ENCODE measurements at places on chromosomes 13 and 19.

DNA sequence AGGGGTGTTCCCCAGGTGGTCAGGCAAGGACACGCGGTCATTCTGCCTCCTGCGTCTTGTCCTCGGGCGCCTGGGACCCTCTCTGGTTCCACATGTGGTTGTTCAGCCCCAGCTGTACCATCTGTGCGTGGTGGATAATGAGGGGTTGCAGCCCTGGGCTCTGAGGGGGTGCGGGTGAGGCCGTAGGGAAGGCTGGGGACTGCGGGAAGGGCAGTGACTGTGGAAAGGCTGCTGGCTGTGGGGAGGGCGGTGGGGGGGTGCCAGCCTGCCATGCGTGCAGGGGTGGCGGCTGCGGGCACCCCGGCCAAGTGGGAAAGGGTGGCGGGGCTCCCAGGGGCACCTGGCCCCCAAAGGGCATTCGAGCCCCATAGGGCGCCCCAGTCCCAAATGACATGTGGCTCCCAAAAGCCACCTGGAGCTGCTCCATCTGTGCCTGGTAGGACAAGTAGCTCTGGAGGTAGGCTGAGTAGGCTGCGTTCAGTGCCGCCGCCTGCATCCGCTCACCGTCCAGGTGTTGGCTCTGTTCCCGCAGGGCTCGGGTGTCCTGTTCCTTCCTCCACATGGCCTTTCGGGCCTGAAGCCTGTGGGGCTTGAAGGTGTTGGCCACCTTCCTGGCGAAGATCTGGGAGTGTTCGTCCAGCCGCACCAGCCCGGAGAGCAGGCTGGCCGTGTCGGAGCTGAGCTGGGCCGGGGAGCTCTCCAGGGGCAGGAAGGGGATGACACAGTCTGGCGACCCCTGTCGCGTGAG lies 15.1 kb downstream of the TICAM1 start:
- no peak for DNase-seq

- DNase-seq = no peak
Observed at GRCh38 chr13:21522130-21522529, 63.0 kb upstream of the ZDHHC20 start.

DNA sequence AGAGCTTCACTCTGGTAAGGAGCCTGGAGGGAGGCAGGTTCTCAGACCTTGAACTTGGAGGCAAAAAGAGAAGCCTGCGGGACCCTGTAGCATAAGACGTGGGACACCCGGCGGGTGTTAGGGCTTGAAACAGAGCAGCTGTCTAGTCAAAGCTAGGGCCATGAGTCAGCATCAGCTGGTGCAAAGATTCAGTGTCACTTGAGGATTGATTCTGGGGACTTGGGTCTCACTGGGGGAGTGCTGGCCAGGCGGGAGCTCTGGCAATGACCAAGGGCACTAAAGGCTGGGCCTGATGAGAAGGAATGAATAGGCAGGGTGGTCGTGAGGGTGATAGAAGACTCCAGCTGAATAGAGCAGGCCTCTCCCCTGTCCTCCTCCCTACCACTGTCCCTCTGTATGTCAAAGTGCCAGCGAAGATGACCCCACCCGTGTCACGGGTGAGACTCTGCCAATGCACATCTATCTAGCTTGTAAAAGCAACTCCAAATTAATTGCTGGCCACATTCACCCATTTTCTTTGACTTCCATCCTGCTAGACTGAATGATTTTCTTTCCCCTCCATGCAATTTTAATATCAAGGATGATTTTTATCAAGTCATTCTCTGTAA lies 97.1 kb downstream of the MBNL2 start:
- no peak for DNase-seq

- DNase-seq = peak; percentile 52
Observed at GRCh38 chr13:74136084-74136658, 2.0 kb upstream of the KLF12 start.

DNA sequence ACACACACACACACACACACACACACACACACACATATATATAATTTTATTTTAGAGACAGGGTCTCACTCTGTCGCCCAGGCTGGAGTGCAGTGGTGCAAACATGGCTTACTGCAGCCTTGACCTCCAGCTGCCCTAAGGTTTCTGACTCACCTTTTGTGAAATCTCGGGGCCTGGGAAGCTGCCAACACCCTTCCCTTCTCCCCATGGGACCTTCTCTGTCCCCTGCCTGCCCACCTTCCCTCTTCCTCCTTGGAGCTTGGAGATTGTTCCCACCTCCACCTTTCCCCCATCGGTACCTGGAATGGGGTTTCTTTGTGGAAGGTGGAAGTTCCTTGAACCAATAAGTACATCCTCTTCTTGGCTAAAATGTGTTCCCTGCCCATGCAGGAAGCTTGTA lies 6.3 kb downstream of the ARRDC5 start:
- DNase-seq = no peak

DNA sequence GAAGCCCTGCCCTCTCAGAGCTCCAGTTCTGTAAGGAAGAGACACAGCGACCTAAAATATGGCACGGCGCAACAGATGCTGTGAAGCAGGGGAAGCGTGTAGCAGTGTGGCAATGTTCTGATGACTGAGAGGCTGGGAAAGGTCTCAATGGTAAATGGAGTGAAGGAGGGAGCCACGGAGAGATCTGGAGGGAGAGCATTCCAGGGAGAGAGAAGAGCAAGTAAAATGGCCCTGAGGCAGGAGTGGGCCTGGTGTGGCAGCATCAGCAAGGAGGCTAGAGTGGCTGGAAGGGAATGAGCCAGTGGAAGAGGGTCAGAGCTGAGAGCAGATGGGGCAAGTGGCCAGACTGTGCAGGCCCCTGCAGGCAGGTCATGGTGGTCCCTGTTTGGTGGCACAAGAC lies 16.4 kb downstream of the RCN3 start:
- no peak for DNase-seq

GRCh38 chr13:112186091-112186490 lies 119.1 kb downstream of the SOX1 start:
- no peak for DNase-seq

DNA sequence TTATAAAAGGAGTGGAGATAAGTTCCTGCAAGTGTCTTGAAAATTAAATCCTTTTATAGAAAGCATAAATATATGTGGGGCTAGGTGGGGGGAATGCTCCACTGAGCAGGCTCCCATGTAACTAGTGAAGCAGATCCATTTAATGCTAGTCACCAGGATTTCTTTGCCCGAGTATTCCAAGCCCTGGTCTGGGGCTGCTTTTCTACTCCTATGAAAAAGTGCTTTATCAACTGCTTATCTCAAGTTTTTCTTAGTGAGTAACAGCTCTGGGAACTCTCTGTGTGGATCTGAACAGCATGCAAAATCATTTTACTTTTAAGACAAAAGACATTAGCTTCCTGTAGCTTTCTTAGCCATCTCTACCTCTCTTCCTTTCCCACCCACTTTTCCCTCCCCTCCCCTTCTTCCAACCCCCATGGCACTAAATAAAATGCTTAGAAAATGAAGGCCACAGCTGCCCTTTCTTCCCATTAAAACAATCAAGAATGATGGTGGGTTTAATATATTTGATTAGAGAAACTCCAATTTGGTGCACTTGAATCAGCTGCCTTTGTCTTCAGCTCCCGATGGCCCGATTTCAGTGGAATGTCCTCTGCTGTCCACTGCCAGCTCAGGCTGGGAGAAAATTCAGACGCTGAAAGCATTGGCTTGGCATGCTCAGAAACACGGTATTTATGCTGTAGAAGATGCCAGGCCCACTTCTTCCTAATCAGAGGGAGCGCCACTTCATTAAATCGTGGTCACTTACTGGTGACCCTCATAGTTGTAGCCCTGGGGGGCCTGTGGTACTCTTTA lies 475.1 kb downstream of the FOXO1 start:
- no peak for DNase-seq

DNA sequence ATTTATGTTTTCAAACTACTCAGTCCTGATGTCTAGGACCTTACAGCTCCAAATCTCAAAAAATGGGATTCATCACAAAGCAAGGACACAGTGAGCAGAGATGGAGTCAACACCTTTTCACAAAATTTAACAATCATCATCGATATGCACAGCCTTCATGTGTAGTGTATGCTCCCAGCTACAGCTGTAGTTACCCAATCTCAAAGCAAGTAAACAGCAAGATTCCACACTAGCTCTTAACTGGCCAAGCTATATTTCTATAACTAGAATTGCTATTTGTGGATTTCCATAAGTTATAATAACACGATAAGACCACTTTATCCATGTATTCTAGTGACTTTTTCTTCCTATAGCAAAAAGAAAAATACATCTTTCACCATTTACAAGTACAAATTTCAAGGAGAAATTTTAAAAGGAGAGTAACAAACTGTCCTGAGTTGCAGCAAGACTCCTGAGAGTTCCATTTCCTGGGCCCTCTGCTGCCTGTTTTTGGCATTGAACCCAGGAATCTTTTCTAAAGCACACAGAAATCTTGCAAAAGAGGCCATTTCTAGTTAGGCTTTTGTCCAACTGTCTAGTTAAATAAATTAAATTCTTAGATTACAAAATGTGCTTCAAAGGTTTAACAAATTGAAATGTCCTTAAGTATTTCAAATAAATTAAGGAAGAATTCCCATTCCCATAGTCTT lies 460.6 kb downstream of the FGF14 start:
- DNase-seq = no peak

GRCh38 chr19:41913538-41914423 lies 14.5 kb downstream of the ERFL start:
- no peak for DNase-seq

GRCh38 chr13:33490461-33491327 lies 205.1 kb upstream of the STARD13 start:
- no peak for DNase-seq

DNA sequence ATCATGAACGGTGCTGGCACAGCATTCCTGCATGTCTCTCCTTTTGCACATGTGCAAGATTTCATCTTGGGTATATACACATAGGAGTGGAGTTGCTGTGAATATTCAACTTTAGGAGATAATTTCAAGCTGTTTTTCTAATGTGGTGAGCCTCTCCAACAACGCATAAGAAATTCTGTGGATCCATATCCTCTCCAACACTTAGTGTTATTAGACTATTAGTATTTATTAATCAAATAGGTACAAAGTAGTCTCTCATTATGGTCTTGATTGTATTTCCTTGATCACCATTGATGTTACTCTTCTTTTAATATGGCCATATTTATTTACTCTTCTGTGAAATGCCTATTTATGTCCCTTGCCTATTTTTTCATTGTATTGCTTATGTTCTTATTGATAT lies 114.5 kb downstream of the URI1 start:
- no peak for DNase-seq

DNA sequence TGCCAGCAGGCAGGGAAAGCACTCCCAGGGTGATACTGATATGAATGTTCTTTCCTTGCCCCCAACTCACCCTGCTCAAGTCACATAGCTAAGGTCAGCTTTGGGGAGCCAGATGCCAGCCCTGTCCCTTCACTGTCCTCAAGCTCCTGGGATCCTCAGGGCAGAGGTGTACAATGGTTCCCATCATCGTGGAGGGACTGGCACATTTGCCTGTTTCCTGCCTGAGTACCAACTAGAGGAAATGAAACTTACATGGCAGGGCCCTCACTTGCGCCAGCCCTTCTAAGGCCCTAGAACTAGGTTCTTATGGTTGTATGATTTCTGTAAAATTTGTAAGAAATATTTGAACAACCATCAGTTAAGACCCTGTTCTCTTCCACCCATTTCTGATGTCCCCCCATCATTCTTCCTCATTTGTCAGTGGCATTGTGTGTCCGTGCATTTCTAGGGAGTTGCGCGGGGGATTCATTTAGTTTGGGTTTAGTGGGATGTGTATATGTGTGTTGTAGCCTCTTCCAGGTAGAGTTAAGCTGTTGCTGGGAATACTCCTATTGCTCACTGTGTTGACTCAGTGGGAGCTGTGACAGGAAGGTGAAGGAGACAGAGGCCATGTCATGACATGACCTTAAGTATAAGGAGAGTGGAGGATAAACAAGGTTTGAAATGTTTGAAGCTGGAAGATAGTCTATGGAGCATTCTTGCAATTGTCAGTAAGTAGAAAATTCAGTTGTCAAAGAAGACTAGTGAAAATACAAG lies 41.3 kb upstream of the RCBTB2 start:
- DNase-seq = no peak

DNA sequence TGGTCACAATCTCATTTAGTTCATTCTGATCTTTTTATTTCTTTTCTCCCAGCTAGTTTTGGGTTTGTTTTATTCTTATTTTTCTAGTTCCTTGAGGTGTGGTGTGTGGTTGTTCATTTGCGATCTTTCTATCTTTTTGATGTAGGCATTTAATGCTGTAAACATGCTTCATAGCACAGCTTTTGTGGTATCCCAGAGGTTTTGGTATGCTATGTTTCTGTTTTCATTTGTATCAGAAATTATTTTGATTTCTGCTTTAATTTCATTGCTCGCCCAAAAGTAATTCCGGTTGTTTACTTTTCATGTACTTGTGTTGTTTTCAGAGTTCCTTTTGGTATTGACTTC lies 12.6 kb downstream of the DNAJC3 start:
- no peak for DNase-seq

DNA sequence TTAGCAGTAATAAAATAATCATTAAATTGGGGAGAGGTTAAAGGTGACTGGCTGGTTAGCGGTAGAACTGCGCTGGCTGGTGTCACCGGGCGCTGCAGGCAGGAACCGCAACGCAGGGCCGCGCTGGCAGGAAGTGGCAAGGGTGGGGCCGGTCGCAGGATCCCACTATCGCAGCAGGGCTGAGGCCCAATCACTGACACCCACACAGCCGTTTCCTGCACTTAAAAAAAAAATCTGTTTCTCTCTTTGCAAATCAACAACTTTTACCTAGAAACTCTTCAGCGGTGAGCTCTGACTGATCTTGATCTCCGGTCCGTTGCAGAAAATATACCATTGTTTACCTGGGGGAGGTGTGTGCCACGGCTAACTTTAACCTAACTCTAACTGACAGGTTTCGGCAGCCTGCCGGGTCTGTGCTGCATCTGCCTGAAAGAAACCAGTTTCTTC lies 46.9 kb downstream of the KLF2 start:
- peak; percentile 86 for DNase-seq

DNA sequence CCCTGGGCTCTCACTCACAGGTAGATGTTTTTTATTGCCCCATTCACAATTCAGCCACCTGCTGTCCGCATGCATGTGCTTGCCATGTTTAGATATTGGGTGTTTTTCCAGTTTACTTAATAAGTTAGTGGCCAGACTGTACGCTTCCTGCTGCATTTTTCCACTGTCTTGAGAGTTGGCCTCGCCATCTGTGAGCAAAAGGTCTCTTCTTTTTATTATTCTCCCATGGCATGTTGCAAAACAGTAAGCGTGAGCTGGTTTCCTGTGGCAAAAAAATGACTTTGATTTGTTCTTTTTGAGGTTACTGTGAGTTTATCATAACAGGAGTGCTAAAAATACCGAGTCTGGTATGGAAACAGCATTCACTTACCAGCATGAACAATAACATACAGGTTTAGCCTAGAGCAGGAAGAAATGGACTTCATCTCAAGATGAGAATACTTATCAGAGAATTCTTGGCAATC lies 46.0 kb downstream of the SAE1 start:
- DNase-seq = peak; percentile 28
